ENCODE measurements at places on chromosomes 16 and 17. TPM values are rescaled to one million over a fixed set of nuclear protein-coding genes. Genes with fewer than 3 reads are reported as not detected.

Gene USP43
- not detected for total RNA-seq

GRCh38 chr16:85072947-85073346, 39.3 kb downstream of the CIBAR2 start:
- no peak for DNase-seq
- no peaks in the 10 kb centered on the region for H3K27me3 ChIP-seq
- no peaks in the 10 kb centered on the region for H3K36me3 ChIP-seq
- H3K4me3 ChIP-seq: no peak overlapping the region
- peaks cover 2% of the 10 kb centered on the region for H3K4me1 ChIP-seq
- no peak overlapping the region for H3K27ac ChIP-seq

Gene HIC1
- total RNA-seq: 64.3 TPM

Gene CSH2
- not detected for total RNA-seq

- no peak for DNase-seq
- H3K27ac ChIP-seq: no peak overlapping the region
- H3K36me3 ChIP-seq: peaks cover 8% of the 10 kb centered on the region
- peaks cover 14% of the 10 kb centered on the region for H3K4me1 ChIP-seq
- H3K27me3 ChIP-seq: no peaks in the 10 kb centered on the region
Observed at GRCh38 chr16:28592511-28592910, 4.3 kb downstream of the SULT1A2 start.

- no peak overlapping the region for H3K4me3 ChIP-seq
- no peak overlapping the region for H3K27ac ChIP-seq
- peaks cover 23% of the 10 kb centered on the region for H3K36me3 ChIP-seq
- H3K27me3 ChIP-seq: no peaks in the 10 kb centered on the region
- peaks cover 3% of the 10 kb centered on the region for H3K4me1 ChIP-seq
- no peak for DNase-seq
Observed at GRCh38 chr17:81608082-81608481, 28.8 kb downstream of the NPLOC4 start.

Gene OR1A1
- not detected for total RNA-seq

Gene STH
- total RNA-seq: not detected

DNA sequence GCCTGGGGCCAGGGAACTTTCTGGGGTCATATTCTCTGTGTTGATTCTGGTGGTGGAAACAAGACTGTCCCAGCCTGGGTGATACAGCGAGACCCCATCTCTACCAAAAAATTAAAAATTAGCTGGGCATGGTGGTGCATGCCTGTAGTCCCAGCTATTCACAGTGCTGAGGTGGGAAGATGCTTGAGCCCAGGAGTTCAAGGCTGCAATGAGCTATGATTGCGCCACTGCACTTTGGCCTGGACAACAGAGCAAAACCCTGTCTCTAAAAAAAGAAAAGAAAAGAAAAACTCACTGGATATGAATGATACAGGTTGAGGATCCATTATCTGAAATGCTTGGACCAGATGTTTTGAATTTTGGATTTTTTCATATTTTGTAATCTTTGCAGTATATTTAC, 13.6 kb downstream of the SCGB1C2 start:
- H3K27me3 ChIP-seq: no peaks in the 10 kb centered on the region
- DNase-seq: no peak
- H3K4me3 ChIP-seq: no peak overlapping the region

Gene SLC9A5
- 3.5 TPM for total RNA-seq

GRCh38 chr17:44119062-44119461, 4.4 kb downstream of the HDAC5 start:
- H3K4me3 ChIP-seq: no peak overlapping the region
- no peak overlapping the region for H3K27ac ChIP-seq
- peaks cover 8% of the 10 kb centered on the region for H3K27me3 ChIP-seq
- no peaks in the 10 kb centered on the region for H3K36me3 ChIP-seq

- H3K4me1 ChIP-seq: no peaks in the 10 kb centered on the region
- no peak for DNase-seq
- no peak overlapping the region for H3K27ac ChIP-seq
- peaks cover 12% of the 10 kb centered on the region for H3K36me3 ChIP-seq
- H3K4me3 ChIP-seq: no peak overlapping the region
- H3K27me3 ChIP-seq: no peaks in the 10 kb centered on the region
Observed at GRCh38 chr16:22417019-22417418, 42.6 kb upstream of the CDR2 start.

Gene ATP1B2
- total RNA-seq: 0.14 TPM

DNA sequence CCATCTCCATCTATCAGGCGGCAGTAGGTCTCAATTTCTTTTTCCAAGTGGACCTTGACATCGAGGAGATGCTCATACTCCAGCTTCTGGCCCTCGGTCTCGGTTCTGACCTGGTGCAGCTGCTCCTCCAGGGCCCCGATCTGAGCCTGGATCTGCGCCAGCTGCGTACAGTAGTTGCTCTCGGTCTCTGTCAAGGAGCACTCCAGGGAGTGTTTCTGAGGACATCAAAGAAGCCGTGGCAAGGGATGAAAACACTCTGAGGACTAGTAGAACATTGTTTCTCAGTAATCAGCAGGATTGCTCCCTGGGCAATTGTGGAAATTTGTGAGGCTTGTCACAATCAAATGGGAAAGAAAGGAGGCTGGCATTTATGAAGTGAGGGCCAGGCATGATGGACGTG, 5.9 kb downstream of the KRT28 start:
- H3K4me1 ChIP-seq: no peaks in the 10 kb centered on the region
- H3K36me3 ChIP-seq: no peaks in the 10 kb centered on the region
- no peak for DNase-seq

DNA sequence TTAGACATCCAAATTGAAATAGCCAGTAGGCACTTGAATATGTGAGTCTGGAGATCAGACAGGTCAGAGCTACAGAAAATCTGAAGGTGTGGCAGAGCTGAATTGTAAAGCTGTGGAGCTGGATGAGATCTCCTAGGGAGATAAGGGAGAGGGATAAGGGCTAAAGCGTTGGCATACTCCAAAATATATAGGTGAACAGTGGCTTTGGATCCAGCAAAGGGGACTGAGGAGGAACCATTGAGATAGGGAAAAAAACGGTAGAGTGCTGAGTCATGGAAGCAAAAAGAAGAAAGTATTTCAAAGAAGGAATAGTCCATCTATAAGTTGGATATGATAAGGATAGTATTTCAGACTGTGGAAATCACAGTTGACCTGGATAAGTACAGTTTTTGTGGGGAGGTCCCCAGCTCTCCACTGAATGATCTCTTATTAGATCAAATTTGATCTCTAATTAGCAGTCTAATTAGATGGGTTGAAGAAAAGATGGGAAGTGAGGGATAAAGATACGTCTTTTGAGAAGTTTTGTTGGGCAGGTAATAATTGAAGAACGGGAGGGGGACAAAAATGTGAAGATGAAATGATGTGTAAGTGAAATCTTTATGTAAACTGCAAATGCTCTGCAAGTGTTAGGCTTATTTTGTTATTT, 587 bp upstream of the DBF4B start:
- DNase-seq: no peak
- H3K4me1 ChIP-seq: peaks cover 5% of the 10 kb centered on the region
- no peak overlapping the region for H3K4me3 ChIP-seq
- H3K27ac ChIP-seq: no peak overlapping the region
- H3K27me3 ChIP-seq: peaks cover 9% of the 10 kb centered on the region
- H3K36me3 ChIP-seq: peaks cover 5% of the 10 kb centered on the region

DNA sequence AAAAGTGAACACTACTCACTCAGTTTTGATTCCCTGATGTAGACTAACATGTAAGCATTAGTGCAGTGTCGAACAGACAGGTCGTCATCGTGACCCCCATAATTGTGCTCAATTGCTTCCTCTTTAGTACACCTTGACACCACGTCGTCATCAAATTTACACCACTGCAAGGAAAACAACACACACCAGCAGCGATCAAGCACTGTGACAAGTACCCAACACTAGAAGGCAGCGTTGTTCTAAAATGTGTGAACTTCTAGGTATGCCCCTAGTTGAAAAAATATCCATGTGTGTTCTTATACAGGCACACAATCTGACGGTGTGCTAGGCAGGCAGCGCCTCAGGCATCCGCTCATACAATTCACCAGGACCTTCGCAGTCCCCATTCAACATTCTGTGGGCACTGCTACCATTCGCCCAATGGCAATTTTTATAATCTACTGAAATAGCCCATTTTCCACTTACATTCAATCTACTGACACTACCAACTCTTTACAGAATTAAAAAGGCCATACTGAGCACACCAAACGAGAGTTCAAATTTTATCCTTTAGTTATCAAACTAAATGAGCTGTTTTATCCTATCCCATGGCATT, 23.1 kb downstream of the LITAFD start:
- peaks cover 10% of the 10 kb centered on the region for H3K4me1 ChIP-seq
- no peak for DNase-seq
- no peak overlapping the region for H3K27ac ChIP-seq
- H3K36me3 ChIP-seq: peaks cover 38% of the 10 kb centered on the region

- no peak overlapping the region for H3K4me3 ChIP-seq
- H3K36me3 ChIP-seq: no peaks in the 10 kb centered on the region
- no peak overlapping the region for H3K27ac ChIP-seq
- H3K27me3 ChIP-seq: peaks cover 44% of the 10 kb centered on the region
- no peaks in the 10 kb centered on the region for H3K4me1 ChIP-seq
- DNase-seq: no peak
Observed at GRCh38 chr17:57035971-57036481, 49.0 kb upstream of the AKAP1 start.

Gene ATXN7L3
- total RNA-seq: 116 TPM

Gene GSG1L
- not detected for total RNA-seq

- H3K4me3 ChIP-seq: no peak overlapping the region
- H3K27me3 ChIP-seq: no peaks in the 10 kb centered on the region
- no peak for DNase-seq
- H3K36me3 ChIP-seq: no peaks in the 10 kb centered on the region
Observed at GRCh38 chr17:21066394-21066793, 23.6 kb upstream of the USP22 start.

DNA sequence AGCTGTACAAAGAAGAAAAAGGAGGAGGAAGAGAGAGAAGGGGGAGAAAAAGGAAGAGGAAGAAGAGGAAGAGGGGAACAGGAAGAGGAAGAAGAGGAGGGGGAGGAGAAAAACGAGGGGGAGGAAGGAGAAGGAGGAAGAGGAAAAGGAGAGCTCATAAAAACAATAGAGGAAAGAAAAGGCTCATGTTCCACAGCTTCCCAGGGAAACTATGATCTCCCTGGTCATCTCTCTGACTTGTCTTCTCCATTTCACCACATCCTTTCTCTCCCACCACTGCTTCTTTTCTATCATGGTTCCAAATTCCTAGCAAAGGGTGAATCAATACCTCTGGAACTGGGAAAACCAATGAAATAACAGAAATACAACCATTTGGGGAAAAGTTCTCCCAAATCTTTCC, 254.1 kb upstream of the ERCC4 start:
- no peak overlapping the region for H3K4me3 ChIP-seq
- no peak overlapping the region for H3K27ac ChIP-seq
- H3K4me1 ChIP-seq: no peaks in the 10 kb centered on the region
- DNase-seq: no peak
- no peaks in the 10 kb centered on the region for H3K36me3 ChIP-seq

GRCh38 chr16:17397499-17397891, 73.3 kb downstream of the XYLT1 start:
- peaks cover 34% of the 10 kb centered on the region for H3K36me3 ChIP-seq
- H3K4me3 ChIP-seq: no peak overlapping the region
- peak overlapping the region; percentile 3 for H3K27ac ChIP-seq
- H3K4me1 ChIP-seq: peaks cover 19% of the 10 kb centered on the region

Gene ARMC5
- total RNA-seq: 12.9 TPM

DNA sequence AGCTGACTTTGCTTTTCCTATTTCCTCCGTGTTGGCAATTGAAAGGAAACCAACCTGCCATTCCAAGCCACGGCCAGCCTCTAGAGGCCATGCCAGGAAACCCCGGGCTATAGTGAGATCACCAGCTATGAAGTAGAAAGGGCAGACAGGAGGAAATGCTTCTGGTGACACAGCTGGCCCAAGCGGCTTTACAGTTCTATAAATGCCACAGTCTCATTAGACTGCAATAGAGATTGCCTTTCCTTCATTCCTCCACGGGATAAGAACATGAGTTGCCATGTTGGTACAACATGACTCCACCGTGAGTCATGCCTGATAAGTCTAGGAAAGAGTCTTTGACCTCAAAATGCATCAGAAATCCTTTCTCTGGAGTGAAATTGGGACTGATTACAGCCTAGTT, 384.9 kb downstream of the GRIN2A start:
- DNase-seq: no peak
- H3K27me3 ChIP-seq: no peaks in the 10 kb centered on the region
- no peaks in the 10 kb centered on the region for H3K36me3 ChIP-seq
- no peak overlapping the region for H3K4me3 ChIP-seq

Gene FBXL16
- total RNA-seq: 15.9 TPM

Gene MYBBP1A
- 59.1 TPM for total RNA-seq

- peaks cover 23% of the 10 kb centered on the region for H3K4me1 ChIP-seq
- no peaks in the 10 kb centered on the region for H3K27me3 ChIP-seq
- peaks cover 26% of the 10 kb centered on the region for H3K36me3 ChIP-seq
- no peak overlapping the region for H3K27ac ChIP-seq
- H3K4me3 ChIP-seq: no peak overlapping the region
Observed at GRCh38 chr16:85679870-85680269, 8.9 kb downstream of the GINS2 start.

DNA sequence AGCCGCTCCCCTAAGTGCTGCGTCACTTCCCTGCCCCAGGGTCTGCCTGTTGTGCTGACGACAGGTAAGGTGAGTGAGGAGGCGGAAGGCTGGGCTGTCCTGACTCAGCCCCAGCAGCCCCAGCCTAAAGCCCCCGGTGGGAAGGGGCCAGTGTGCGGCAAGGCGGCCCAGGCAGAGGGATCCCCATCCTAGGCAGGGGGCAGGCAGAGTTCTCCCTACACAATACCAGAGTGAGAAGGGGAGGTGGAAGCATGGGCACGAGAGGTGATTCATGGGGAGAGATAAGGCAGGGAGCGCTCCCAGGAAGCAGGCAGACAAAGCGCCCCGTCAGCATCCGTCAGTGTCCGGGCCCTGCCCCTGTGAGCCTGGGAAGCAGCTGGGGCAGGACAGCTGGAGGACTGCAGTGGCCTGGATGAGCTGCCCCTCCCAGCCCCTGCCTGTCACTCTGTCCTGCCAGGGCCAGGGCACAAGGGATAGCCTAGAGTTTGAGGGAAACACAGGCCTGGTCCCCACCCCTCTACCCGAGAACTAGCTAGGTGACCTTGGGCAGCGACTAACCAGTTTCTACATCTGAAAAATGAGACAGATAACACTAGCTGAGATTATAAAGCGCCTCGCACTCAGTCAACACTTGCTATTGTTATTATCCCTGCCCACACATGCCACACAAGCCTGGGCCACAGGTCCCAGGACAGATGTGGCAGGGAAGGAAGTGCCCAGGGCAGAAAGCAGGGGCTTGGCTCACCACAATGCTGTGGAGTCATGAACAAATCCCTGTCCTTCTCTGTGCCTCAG, 3.8 kb downstream of the FAM83G start:
- H3K4me3 ChIP-seq: no peak overlapping the region
- DNase-seq: no peak
- peaks cover 13% of the 10 kb centered on the region for H3K4me1 ChIP-seq
- H3K27me3 ChIP-seq: no peaks in the 10 kb centered on the region
- H3K27ac ChIP-seq: no peak overlapping the region
- peaks cover 6% of the 10 kb centered on the region for H3K36me3 ChIP-seq
